ENCODE measurements at places on chromosomes 7 and 10. TPM values are rescaled to one million over a fixed set of nuclear protein-coding genes. Genes with fewer than 3 reads are reported as not detected.

The BMPER gene
- 157 TPM for total RNA-seq

The FFAR4 gene
- total RNA-seq = not detected

- DNase-seq = no peak
Observed at GRCh38 chr7:144379776-144380384, 23.6 kb downstream of the NOBOX start.

DNA sequence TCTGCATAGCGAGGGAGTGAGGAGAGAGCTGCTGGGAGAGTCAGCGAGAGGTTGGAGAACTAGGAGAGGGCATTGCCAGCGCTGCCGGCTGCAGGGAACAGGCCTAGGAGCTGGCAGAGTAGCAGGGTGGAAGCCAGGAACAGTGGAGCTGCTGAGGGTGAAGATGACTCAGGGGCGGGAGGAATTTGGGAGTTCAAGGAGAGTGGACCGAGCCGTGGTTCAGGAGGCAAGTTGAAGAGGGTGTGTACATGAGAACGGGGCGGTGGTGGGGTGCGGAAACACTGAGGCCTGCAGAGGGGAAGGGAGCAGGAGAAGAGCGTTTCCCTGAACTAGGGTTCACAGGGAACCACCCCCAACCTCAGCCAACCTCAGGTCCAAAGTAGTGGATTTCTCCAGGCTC lies 31.5 kb downstream of the HIF1AN start:
- DNase-seq = no peak

GRCh38 chr10:63670291-63670898 lies 149.2 kb downstream of the REEP3 start:
- DNase-seq = no peak

DNA sequence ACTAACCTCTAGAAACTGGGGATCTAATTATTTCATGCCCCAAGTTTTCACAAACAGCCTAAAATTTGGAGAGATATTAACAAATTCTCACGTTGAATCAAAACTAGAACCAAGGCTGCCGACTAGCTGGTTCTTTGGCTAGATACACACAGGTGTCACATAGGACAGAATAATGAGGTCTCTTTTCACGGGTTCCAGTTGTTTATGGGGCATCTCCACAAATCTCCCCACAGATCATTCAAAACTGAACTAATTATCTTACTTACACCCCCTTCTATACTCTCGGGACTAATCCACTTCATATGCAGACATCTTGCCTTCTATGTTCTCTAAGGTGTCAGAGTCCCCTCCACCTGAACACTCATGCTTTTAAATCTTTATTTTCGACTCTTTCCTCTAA lies 16.4 kb upstream of the OR2AE1 start:
- DNase-seq = no peak

- no peak for DNase-seq
Observed at GRCh38 chr10:127527320-127527719, 21.8 kb upstream of the NPS start.

DNA sequence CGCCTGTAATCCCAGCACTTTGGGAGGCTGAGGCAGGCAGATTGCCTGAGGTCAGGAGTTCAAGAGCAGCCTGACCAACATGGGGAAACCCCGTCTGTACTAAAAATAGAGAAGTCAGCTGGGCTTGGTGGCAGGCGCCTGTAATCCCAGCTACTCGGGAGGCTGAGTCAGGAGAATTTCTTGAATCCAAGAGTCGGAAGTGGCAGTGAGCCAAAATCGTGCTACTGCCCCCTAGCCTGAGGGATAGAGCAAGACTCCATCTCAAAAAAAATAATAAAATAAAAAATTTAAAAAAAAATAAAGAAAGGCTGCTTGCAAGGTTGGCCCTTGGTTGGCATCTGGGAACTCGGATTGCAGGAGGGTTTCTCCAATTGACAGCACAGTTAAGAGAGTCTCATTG lies 221.6 kb downstream of the DGKI start:
- DNase-seq = no peak
